ENCODE measurements at places on chromosomes 6 and 20. TPM values are rescaled to one million over a fixed set of nuclear protein-coding genes. Genes with fewer than 3 reads are reported as not detected.

Gene TNNC2
- 0.64 TPM for polyA plus RNA-seq

DNA sequence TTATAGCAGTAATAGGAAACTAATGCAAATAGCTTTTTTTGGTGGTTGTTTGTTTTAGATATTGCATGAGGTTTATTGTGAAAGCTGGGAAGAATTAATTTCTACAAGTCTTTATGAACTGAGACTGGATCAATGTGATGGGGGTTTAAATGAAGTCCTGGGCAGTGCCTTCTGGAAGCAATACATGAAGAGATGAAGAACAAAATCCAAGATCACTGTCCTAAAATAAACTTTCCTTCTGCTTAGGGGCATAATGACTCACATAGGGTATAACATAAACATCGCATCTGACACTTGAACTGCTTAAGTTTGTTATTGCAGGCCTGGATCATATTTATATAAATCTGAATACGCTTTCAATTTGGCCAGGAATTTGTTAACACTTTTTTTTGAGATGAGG lies 20.9 kb upstream of the SHLD1 start:
- DNase-seq: no peak

DNA sequence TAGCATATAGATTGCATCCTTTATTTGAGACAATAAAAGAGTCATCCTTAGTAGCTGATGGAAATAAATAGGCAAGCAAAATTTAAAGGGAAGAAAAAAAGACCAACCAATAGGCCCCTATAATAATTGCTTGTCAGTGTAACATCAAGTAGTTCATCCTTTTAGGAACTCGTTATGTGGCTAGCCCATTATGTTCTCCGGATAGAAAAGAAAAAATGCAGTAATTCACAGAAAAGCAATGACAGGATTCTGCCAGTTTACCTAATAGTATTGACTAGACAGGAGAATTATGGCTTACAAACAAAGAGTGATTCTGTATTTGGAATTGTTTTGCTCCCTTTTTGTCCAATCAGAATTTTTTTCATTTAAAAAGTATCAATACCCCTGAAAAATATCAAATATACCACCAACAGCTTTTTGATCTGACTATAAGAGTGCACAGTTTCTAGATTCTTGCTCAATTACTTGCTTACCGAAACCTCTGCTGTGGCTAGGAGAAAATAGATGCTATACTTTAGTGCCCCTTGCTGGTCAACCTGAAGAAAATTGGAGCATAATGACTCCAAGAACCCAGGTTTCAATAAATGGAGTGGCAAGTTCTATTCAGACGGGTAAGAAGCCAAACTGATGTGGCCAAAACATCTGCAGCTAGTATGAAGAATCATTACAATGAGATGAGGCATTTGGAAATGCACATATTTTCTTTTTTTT lies 91.5 kb upstream of the SASH1 start:
- peak; percentile 24 for DNase-seq

DNA sequence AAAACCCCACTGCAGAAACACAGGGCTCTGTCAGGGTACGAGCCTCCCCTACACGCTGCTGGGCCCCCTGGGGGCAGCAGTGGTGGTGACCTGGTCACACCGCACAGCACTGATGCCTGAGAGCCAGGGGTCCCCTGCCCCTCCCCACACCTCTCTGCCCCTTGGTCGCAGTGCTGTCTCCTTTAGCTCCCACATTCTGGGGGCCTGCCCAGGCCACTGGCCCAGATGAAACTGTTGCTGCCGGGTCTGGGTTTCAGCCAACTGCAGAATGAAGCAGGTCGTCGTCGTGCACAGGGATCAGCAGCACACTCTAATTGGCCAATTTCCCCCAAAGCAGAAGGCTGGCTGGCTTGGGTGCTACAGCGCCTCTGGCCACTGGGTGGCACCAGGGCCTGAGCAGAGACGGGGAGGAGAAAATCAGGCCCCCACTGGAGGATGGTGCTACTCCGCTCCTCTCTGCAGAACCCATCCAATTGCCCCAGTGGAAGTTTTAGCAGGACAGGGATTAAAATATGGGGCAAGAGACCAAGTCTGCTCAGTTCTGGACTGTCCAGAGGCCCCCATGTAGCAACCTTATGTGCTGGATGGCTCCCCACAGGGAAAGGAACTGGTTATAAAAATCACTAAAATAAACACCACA lies 26.1 kb downstream of the DIDO1 start:
- no peak for DNase-seq

DNA sequence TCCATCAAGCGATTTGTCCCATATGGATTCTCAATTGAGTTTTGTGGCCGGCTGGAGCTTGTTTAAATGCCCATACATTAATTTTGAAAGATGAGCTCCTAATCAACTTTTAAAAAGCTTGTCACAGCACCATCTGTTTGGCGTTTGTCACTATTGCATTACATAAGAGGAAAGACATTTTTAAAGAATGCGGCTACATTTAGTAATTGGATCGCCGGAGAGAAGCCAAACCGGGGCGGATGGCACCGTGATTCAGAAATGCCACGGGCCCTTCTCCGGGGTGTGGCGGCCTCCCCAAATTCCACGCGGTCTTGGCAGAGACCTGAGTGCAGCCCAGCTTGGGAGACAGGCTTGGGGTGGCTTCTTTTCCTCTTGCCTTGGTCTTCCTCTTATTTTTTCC lies 67.7 kb upstream of the ZNFX1 start:
- no peak for DNase-seq

DNA sequence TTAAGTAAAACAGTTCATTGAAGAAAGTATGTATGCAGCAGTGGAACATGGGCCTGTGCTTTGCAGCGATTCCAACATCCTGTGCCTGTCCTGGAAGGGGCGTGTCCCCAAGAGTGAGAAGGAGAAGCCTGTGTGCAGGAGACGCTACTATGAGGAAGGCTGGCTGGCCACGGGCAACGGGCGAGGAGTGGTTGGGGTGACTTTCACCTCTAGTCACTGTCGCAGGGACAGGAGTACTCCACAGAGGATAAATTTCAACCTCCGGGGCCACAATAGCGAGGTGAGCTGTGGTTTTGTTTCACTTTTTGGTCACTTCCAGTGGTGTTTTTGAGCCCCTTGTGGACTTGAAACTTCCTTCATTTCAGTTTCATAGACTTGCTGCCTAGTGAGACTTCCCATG lies 1.7 kb downstream of the TULP4 start:
- no peak for DNase-seq

Gene AKAP12
- 259 TPM for polyA plus RNA-seq

DNA sequence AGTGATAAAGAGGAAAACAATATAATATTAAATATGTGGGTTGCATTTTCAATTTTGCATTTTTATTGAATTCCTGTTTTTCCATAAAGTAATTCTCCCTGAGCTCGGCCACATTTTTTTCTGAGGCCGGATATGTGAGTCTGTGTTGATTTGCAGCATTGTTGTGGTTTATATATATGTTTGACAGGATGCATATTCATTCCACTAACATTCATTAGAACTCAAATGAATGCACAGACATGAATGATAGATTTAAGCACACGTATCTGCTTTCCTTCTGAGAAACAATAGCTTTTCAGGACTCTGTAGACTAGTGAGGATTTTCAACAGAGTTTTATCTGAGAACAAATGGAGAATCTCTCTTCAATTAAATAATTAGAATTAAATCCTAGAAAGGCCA lies 10.6 kb upstream of the EXOC2 start:
- DNase-seq: no peak

Gene PDE10A
- polyA plus RNA-seq: 22.6 TPM

Gene CAGE1
- polyA plus RNA-seq: 0.17 TPM

DNA sequence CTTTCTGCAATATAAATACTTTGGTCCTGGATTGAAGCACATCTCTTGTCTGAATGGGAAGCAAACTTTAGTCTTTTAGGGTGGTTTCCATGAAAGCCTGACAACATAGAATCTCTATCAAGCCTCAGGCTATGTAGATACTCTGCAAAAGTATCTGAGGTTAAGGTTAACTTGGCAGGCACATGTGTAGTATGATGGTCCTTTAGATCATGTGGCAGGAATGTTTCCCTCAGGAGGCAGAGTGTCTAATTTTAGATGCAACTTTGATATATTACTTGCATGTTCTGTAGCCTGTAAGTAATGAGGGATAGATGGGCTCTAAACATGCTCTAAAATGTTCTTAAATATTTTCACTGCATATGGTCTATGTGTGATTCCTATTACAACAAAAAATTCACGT lies 8.2 kb downstream of the MYB start:
- DNase-seq: no peak

GRCh38 chr6:39819228-39819627 lies 27.1 kb downstream of the DAAM2 start:
- DNase-seq: no peak

Gene CTAGE9
- polyA plus RNA-seq: 0.37 TPM

GRCh38 chr6:90701146-90701781 lies 114.4 kb upstream of the MAP3K7 start:
- no peak for DNase-seq

Gene EYA4
- polyA plus RNA-seq: 22.4 TPM

GRCh38 chr6:108584323-108584722 lies 23.6 kb downstream of the FOXO3 start:
- no peak for DNase-seq

- DNase-seq: no peak
These were observed 652.2 kb downstream of the QKI start for GRCh38 chr6:164066766-164067165.

Gene SLC32A1
- polyA plus RNA-seq: not detected

DNA sequence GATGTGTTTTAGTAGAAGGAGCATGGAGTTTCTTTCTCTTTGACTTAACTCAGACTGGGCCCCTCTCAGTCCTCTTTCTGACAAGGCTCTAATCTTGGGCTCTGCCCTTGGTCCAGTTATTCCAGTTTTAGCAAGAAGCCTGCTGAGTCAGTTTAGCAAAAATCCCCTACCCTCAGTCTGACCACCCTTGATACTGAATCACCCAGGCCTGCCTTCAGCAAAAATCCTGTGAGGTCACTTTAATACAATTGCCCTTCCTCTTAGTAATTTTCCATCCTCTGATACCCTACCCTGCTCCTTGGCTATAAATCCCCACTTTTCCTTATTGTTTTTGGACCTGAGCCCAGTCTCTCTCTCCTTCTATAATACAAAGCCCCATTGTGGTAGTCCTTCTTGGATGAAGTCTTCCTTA lies 326.7 kb upstream of the NOX3 start:
- peak; percentile 35 for DNase-seq

DNA sequence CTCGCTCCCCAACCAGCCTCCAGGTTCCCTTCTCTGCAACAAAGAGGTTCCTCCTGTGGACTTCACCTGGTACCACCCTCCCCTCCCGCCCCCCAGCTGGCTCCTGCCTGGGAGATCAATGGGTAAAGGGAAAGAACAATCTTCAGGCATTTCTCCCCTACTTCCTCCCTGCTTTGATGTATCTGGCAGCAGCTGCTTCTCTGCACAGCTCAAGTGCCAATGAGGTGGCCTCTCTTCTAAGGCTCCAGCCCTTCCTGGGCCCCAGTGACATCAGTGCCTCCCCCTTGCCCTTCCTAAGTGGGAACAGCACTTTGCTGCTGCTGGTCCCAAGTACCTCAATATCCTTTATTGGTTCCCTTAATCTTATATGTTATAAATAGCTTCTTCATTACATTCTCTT lies 23.5 kb downstream of the MOCS1 start:
- DNase-seq: no peak

DNA sequence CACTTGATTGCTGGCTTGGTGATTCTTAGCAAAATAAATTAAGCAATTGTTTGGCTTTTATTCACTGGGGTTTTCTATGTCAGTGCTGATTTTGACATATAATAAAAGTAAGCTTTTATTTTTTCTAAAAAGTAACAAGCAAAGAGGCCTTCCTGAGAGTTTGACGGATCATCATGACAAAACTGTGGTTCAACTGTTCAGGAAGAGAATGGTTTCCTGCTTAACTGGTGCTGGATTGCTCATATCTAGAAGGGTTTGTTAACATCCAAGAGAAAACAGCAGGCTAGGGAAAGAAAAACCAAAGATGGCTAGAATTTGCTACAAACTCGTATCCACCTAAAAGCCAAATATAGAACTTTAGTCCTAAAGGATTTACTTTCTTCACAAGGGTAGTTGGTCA lies 21.2 kb downstream of the SERPINB1 start:
- no peak for DNase-seq

DNA sequence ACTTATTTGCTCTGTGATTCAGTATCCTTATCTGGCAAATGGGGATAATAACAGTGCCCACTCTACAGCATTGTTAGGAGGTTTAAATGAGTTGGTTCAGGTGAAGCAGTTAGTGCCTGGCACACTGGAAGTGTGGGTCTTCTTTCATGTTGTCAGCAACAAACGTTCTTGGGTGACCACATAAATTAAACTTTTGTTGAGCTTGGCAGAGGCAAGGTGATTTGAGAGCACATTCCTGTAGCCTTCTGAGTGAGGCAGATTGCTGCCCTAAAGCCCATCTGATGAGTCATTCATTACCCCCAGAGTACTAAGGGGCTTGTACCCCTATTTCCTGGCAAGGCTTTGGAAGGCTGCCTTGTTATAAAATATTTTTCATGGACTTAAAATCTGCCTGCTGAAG lies 25.8 kb downstream of the SEC23B start:
- DNase-seq: no peak

Gene SIRPD
- polyA plus RNA-seq: not detected
